Esophagus muscularis mucosa (tissue), 4 donors: ENCODE measurements at places on chromosomes 13 and 19. TPM values are rescaled to one million over a fixed set of nuclear protein-coding genes. Genes with fewer than 3 reads are reported as not detected.

DNA sequence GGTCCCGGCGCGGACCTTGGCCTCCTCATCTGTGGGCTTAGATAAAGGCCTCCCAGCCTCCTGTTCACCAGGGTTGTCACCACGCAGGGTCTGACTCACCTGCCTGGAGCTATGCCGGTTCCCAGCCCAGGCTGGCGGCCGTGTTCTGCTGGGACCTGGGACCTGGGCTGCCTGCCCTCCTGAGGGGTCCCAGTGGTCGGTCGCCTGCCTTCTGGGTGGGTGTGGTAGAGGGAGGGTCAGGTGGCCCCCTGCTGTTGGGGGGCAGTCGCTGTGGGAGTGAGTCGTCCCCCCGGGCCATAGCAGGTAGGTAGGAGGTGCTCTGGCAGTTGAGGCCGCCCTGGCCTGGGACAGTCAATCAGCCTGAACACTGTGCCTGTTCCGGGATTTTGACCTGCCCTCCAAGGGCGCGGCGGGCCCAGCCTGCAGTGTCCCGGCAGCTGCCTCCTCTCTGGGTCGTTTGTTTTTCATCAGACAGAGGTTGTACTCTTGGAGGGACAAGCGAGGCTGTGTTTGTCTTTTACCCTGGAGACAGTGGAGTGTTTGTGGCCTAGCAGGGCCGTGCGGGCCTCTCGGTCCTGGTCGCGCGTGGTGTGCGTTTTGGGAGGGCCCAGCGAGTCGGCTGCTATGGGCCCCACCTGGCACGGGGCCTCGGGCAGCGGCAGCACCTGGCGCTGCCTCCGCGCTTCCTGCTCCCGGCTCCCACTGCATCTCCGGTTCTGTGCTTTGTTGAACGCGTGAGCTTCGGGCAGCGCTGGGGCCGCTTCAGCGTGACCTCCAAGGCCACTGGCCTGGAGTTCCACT, 2.6 kb downstream of the ADAT3 start:
- H3K27me3 ChIP-seq = no peaks in the 10 kb centered on the region
- H3K27ac ChIP-seq = peak overlapping the region; percentile 36
- DNase-seq = no peak
- H3K36me3 ChIP-seq = peaks cover 10% of the 10 kb centered on the region

DNA sequence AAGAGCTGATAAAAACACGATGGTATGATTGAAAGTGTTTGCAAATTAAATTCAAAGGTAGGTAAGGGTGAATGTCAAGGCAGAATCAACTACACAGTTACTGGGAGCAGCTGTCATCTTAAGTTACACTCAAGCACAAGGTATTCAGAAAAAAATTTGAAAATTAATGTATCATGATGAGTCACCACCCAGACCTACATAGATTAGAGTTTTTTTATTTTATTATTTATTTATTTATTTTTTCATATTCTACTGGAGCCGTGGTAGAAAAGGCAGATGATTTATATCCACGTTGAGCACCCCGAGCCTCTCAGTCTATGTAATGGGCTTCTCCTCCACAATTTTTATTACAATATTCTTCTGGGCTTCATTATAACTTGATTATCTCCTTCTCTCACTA, 728.9 kb upstream of the ARGLU1 start:
- no peaks in the 10 kb centered on the region for H3K36me3 ChIP-seq
- H3K4me1 ChIP-seq = no peaks in the 10 kb centered on the region
- no peak overlapping the region for H3K27ac ChIP-seq
- no peak for DNase-seq

KLK14 gene
- total RNA-seq = not detected

DNA sequence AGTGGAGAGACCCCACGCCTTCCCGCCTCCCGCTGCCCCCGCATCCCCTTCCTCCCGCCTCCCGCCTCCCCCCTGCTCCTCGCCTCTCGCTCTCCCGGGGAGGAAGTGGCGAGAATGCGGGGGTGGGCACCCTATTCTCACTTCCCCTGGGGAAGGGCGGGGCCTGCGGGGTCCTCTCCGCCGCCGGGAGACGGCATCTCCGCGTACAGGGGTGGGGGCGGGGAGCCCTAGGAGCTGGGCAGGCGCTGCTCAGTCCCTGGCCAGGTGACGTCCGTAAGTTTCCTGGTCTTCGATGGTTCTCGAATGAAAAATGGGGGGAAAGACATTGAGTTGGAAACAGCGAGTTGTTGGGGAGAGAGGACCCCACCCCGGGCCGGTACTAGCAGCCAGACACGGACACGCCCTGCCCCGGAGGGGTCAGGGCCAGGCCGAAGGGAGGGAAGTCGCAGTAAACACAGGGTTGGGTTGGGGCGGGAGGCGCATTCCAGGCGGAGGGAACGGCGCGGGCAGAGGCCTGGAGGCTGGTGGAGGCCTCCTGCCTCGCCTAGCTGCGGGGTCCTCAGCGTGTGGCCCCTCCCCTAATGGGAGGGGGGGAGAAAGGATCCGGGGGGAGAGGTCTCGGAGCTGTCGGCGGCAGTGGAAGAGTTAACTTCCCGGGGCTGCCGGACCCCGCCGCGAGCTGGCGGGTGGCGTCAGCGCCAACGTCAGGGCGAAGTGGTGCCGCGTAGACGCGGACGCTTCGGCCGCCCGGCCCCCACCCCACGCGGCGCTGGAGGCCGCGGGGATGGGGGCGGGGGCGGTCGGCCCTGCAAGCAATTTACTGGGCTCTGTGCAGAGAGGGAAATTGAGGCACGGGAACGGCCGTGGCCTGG, 10.4 kb upstream of the JUND start:
- no peaks in the 10 kb centered on the region for H3K27me3 ChIP-seq
- no peak for DNase-seq
- H3K27ac ChIP-seq = peak overlapping the region; percentile 97

DNA sequence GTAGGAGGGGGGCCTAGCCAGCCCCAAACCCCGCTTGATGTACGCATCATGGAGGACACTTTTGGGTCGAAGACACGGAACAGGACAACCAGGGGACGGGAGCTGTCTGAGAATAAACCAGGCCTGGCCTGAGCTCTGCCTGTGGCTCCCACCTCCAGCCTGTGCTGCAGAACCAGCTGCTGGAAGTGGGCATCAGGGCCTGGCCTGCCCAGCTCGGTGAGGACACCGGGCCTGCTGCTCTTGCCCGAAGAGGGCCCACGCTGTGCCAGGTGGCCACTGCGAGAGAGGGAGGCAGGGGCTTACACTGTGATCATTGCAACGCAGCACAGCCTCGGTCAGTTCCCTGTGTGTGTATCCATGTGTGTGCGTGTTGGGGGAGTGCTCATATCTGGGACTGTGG, 34.6 kb downstream of the CEBPG start:
- H3K27ac ChIP-seq = no peak overlapping the region
- no peak for DNase-seq
- peaks cover 25% of the 10 kb centered on the region for H3K36me3 ChIP-seq
- H3K4me3 ChIP-seq = no peak overlapping the region

DNA sequence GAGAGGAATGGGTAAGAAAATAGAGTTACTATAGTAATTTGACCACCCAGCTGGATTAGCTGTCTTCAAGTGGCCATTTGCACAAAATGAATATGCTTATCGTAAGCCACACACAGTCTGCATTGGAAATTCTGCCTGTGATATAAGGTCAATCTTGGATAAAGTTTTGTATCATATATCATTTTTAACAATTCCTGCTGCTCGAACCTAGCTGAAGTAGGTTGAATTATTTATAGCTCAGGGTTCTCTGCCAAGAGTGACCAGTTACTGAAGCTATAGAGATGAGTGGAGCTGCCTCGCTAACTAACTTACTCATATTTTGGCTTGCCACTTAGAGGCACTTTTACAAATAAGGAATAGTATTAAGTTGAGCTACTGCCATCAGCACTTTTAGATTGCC, 220.9 kb downstream of the RGCC start:
- no peak for DNase-seq
- H3K27ac ChIP-seq = peak overlapping the region; percentile 59
- H3K4me1 ChIP-seq = peaks cover 24% of the 10 kb centered on the region

DNA sequence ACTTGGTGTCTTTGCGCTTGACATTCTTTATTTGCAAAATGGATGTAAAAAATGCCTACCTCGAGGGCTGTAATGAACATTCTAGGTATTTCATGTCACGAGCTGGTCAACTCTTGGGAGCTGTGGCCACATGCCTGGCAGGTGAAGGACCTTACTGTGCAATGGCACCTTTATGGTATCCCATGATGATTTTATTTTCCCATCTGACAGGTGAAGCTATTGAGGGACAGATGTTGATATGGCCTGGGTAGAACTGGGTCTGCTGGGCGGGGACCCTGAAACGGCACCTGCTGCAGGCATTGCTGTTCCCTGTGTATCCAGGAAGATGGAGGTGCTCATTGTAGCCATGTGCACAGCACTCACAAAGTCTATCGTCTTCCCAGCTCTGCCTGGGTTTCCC, 332.2 kb downstream of the TEX29 start:
- peaks cover 4% of the 10 kb centered on the region for H3K27me3 ChIP-seq
- no peaks in the 10 kb centered on the region for H3K4me1 ChIP-seq
- H3K27ac ChIP-seq = no peak overlapping the region
- H3K36me3 ChIP-seq = no peaks in the 10 kb centered on the region
- no peak overlapping the region for H3K4me3 ChIP-seq

MYO1F gene
- total RNA-seq = 7.5 TPM

KLK4 gene
- not detected for total RNA-seq

DNA sequence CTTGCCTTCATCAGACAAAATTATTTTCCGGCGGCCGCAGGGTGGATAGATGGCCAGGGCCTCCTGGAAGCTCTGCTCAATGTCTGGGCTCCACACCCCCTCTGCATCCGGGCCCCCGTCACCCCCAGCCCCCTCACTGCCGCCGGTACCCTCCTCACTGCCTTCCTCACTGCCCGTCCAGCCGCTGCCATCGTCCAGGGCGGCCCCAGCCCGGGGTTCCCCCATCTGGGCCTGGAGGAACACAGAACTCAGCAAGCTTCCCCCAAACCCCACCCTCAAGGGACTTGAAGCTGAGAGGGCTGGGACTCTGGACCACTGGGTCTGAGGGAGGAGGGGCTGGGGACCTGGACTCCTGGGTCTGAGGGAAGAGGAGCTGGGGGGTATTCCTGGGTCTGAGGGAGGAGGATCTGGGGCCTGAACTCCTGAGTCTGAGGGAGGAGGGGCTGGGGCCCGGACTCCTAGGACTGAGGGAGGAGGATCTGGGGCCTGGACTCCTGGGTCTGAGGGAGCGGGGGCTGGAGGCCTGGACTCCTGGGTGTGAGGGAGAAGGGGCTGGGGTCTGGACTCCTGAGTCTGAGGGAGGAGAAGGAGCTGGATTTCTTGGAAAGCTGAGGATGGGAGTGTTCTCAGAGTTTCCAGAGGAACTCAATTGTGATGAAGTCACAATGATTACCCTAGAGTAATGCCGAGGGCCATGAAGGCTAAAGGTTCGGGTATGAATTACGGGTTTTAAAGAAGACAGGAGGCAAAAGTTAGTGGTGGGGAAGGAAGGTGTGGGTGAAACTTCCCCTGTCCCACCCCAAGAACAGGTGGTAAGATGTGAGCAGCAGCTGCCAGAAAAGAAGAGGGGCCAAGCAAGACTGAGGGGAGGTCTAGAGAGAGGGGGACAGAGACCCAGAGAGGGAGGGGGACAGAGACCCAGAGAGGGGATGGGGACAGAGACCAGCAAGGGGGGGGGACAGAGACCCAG, 2.1 kb downstream of the TEAD2 start:
- peaks cover 71% of the 10 kb centered on the region for H3K4me1 ChIP-seq
- peaks cover 44% of the 10 kb centered on the region for H3K36me3 ChIP-seq
- H3K4me3 ChIP-seq = no peak overlapping the region
- DNase-seq = no peak

DNA sequence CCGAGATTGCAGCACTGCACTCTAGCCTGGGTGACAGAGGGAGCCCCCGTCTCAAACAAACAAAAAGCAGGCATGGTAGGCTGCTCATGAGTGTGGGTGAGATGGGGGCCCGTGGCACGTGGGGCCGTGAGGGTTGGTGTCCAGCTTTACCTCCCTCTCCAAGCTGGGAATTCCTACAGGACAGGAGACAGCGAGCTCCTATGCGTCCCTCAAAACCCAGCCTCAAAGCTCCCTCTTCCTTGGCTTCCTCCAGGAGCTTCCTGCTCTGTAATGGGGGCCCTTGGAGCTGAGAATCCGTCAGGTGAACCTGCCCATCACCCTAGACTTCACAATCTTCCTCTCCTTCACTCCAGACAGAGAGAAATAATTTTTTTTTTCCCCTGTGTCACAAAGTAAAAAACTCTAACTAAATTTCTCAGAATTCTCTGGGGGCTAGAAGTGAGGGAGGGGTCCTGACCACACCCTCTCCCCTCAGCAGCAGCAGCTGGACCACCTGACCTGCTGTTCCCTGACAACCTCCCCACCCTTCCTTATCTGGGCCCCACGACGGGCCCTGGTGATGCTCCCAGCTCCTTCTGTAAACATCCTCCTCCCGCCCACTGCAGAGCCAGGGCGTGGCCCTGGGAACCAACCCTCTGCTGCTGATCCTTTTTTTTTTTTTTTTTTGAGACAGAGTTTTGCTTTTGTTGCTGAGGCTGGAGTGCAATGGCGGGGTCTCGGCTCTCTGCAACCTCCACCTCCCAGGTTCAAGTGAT, 22.1 kb upstream of the WDR18 start:
- H3K27me3 ChIP-seq = no peaks in the 10 kb centered on the region
- H3K36me3 ChIP-seq = peaks cover 41% of the 10 kb centered on the region
- H3K27ac ChIP-seq = no peak overlapping the region
- DNase-seq = no peak

SIX5 gene
- 18.2 TPM for total RNA-seq

STOML3 gene
- not detected for total RNA-seq

GRCh38 chr13:80921541-80921940, 580.6 kb upstream of the SPRY2 start:
- DNase-seq = no peak
- no peak overlapping the region for H3K4me3 ChIP-seq
- H3K27me3 ChIP-seq = no peaks in the 10 kb centered on the region

DZIP1 gene
- total RNA-seq = 22.0 TPM

- peaks cover 36% of the 10 kb centered on the region for H3K36me3 ChIP-seq
- DNase-seq = no peak
- no peak overlapping the region for H3K4me3 ChIP-seq
- H3K4me1 ChIP-seq = no peaks in the 10 kb centered on the region
- no peak overlapping the region for H3K27ac ChIP-seq
Measured at GRCh38 chr13:60494296-60494695, 97.3 kb downstream of the TDRD3 start.

- peaks cover 55% of the 10 kb centered on the region for H3K27me3 ChIP-seq
- peaks cover 78% of the 10 kb centered on the region for H3K4me1 ChIP-seq
- H3K27ac ChIP-seq = no peak overlapping the region
- H3K4me3 ChIP-seq = peak overlapping the region; percentile 90
- peaks cover 3% of the 10 kb centered on the region for H3K36me3 ChIP-seq
- DNase-seq = no peak
Measured at GRCh38 chr19:17948514-17948900, 15.7 kb downstream of the CCDC124 start.

DNA sequence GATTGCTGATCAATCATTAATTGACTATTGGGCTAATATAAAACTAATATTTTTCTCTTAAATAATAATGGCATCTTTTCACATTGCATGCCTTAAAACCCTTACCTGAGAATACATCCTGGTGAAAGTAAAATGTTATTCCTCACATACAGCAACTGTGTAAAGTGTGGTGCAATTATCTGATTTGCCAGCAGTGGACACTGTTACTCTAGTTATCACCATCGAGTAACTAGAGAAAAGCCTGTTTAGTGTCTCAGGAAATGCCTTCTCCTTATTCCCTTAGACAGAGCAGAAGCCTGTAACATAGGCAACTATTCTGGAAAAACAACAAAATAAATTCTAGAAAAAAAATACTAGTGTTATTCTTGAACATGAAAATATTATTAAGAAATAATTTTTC, 459.8 kb downstream of the FGF14 start:
- no peaks in the 10 kb centered on the region for H3K27me3 ChIP-seq
- no peak overlapping the region for H3K4me3 ChIP-seq
- H3K4me1 ChIP-seq = peaks cover 4% of the 10 kb centered on the region
- H3K36me3 ChIP-seq = no peaks in the 10 kb centered on the region
- no peak overlapping the region for H3K27ac ChIP-seq

GRCh38 chr13:36325912-36326311, 20.3 kb downstream of the SPART start:
- no peak overlapping the region for H3K4me3 ChIP-seq
- DNase-seq = no peak
- H3K27ac ChIP-seq = no peak overlapping the region
- H3K27me3 ChIP-seq = no peaks in the 10 kb centered on the region
